ENCODE measurements at places on chromosomes 3 and 15. TPM values are rescaled to one million over a fixed set of nuclear protein-coding genes. Genes with fewer than 3 reads are reported as not detected.

Gene GOLGA8F
- polyA plus RNA-seq: not detected

Gene SPINK8
- not detected for polyA plus RNA-seq

Gene GNB5
- polyA plus RNA-seq: 20.1 TPM

Gene HTR3E
- not detected for polyA plus RNA-seq

Gene MEGF11
- 1.1 TPM for polyA plus RNA-seq

Gene PCOLCE2
- polyA plus RNA-seq: 17.4 TPM

Gene MUC20
- polyA plus RNA-seq: 0.29 TPM

Gene FBLN2
- 24.4 TPM for polyA plus RNA-seq

Gene CPA3
- not detected for polyA plus RNA-seq

Gene LSAMP
- polyA plus RNA-seq: 1.4 TPM

Gene LRRC3B
- polyA plus RNA-seq: 7.2 TPM

Gene ATP8B4
- polyA plus RNA-seq: 0.07 TPM

Gene CHRM5
- polyA plus RNA-seq: not detected

Data from GM23338 (cell line).